Iris pigment epithelial cell (primary cell): ENCODE measurements at places on chromosomes 6 and 20.
A peak's percentile ranks its signal among the peaks of the same experiment; 100 is the strongest.

- peak; percentile 26 for DNase-seq
These were observed 92.1 kb upstream of the NEDD9 start for GRCh38 chr6:11324453-11325015.

DNA sequence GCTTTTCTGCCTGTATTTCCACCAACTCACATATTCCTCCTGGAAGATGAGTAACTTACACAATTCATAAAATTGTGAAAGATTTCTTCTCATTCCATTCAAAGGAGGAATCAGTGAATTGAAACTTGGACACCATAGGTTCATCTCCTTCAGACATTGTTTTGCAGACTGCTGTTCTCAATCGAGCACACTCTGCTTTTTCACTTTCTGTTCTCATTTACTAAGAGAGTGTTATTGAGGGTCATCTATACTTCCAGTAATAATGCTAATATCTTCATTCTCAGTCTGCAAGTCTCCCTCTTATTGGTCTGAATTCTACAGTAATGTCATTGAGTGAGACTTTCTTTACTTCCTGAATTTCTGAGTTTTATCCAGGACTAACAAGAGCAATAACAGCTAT is 67.5 kb upstream of the FUT9 start:
- DNase-seq = no peak

GRCh38 chr6:111764238-111765175 is 108.7 kb downstream of the FYN start:
- DNase-seq = no peak

- peak; percentile 47 for DNase-seq
These were observed 34.7 kb upstream of the IGF2R start for GRCh38 chr6:159934181-159934580.

- no peak for DNase-seq
These were observed 12.2 kb downstream of the SF3B5 start for GRCh38 chr6:144083172-144083571.

GRCh38 chr6:170067181-170067641 is 223.7 kb downstream of the DLL1 start:
- peak; percentile 4 for DNase-seq
